NCI-H1048 (cell line): ENCODE measurements at places on chromosomes 1 and 21.

- DNase-seq: no peak
Observed at GRCh38 chr1:76379506-76379905, 305.0 kb downstream of the ST6GALNAC3 start.

DNA sequence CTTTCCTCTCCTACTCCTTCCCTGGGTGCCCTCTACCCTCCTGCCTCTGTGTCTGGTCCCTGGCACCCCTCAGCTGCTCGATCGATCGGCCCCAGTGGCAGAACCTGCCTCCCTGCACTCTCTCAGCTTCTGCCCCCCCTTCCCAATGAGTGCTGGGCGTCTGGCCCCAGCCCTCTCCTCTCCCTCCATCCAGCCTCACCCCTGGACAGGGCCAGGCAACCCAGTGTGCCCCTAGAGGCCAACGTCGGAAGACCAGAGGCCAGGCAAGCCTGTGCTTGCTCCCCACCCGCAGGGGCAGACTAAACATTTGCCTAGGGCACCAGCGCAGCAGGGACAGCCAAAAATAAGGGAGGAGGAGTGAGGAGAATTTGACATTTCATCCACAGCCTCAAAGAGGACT lies 43.5 kb downstream of the LGR6 start:
- DNase-seq: no peak

DNA sequence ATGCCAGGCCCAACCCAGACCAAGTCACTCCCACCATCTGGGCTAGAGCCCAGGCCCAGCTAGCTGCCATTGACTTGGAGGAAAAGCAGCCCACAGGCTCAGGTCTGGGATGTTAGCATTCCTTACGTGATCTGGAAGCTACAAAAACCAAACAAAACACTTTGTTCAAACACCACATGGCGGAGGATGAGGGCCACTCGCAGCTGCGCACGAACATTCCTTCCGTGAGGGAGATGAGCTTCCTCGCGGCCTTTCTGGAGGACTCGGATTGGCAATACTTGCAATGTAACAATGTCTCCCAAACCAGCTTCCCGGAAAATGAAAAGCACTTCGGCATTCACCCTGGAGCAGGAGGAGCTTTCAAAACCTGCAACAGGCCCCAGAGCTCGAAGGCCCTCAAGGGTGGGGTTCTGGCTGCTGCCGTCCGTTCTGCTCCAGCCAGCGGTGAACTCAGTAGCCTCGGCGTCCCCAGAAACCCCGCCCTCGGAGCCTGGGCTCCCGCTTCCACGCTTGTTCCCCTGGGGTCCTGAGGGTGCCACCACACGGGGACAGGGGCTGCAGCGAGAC lies 40.5 kb downstream of the COL6A1 start:
- no peak for DNase-seq

DNA sequence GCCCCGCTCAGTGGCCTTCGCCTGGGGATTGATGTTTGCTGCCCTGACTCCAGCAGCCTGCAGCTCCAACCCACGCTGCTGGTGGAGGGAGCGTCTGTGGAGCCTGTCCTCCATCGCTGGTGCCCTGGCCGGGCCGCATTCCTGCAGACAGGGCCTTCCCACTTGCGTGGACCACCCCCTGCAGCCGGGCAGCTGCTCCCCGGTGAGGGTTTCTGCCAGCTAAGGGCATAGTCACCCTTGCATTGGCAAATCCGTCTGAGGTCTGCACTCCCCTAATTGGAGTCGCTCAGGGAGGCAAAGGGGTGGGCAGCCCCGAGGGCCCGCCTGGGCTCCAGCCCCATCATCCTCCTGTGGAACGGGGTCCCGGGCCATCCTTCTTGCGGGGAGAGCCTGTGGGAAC lies 43.5 kb downstream of the PRDM16 start:
- DNase-seq: no peak

GRCh38 chr1:173447224-173447623 lies 29.9 kb upstream of the PRDX6 start:
- no peak for DNase-seq

DNA sequence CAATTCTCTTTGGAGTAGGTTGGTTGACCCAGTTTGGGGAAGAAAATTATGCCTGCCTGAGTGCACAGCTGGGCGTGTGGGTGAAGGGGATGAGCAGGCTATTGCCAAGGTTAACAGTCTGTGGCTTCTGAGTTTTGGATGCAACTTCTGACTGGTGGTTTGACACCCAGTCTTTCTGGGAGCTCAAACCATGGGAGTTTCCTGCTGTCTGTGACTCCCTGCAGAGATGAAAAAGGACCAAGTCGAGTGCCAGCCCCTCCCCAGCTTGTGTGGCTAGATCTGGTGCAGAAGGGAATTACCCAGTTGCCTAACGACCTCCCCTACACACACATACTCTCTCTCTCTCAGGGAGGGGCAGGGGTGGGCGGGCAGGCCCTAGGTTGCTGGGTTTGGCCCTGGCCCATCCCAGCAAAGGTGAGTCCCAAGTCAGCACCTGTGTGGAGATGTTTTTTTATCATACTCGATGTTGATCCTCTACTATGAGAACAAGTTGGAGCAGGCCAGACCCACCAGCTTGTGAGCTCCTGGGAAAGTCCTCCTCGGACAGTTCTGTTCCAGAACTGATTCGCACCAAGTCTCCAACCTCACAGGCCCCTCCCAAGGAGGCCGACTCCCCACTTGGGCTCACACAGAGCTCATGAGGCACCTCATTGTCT lies 28.2 kb downstream of the PKP1 start:
- DNase-seq: no peak

GRCh38 chr1:221888218-221888617 lies 146.3 kb upstream of the DUSP10 start:
- no peak for DNase-seq

GRCh38 chr1:119276558-119276957 lies 92.0 kb upstream of the HAO2 start:
- no peak for DNase-seq

DNA sequence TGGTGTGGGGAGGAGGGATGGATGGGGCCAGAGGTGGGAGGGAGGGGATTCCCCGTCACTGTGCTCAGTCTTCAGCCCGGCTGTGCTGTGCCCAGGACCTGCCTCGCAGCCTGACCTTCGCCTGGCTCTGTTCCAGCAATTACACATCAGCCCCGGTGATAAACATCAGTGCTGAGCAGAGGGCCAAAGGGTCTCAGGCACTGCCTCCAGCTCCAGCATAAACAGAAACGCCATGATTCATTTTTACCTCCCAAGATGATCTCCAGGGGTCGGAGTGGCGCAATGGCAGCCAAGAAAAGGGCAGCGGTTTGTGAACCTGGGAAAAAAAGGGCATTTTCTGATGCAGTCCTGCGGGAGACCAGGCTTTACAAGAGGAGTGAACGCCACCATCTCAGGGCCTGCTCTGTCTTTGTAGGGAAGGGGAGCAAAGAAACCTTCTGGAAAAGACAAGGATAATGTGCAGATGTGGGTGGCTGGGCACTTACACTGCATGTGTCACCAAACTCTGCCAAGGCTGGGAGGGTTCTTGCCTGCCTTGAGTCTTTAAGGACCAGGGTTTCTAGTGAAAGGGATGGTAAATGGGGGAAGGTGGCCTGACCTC lies 28.1 kb downstream of the SHISA4 start:
- DNase-seq: no peak

- DNase-seq: no peak
Observed at GRCh38 chr1:188827400-188827799, 1650.3 kb downstream of the BRINP3 start.

GRCh38 chr1:110494522-110495406 lies 24.2 kb downstream of the KCNA10 start:
- DNase-seq: no peak

DNA sequence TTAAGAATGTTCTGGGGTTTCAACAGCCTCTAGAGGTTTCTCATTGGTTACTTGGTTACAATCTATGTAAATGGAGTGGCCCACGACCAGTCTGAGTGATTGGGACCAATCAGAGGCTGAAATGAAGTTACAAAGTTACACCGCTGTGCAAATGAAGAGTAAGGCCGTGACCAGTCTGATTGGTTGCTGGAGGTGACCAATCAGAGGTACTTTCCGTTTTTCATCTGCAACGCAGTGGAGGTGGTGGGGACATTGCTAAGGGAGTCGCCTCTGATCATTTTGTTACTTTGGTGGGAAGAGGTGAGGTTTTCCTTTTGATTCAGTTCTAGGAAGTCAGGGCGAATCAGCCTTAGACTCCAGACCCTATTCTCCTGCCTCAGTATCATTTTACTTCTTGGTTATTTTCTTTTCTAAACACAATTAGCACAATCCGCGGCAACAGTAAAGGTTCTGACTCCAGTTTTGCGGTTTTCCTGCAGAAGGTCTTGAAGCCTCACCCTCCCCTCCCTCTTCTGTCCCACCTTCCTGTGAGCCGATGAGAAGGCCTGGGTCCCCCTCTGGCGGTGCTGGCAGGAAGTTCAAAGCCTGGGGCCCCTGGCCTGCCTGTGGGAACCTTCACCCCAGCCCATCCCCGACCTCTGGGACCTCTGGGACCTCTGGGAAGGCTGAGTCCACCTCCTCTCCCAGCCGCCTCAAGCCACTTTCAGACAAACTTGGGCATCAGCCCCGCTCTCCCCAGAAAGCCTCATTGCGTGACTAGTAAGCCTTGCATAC lies 38.7 kb upstream of the TTC34 start:
- DNase-seq: no peak
